ENCODE measurements at places on chromosomes 16 and 17.

DNA sequence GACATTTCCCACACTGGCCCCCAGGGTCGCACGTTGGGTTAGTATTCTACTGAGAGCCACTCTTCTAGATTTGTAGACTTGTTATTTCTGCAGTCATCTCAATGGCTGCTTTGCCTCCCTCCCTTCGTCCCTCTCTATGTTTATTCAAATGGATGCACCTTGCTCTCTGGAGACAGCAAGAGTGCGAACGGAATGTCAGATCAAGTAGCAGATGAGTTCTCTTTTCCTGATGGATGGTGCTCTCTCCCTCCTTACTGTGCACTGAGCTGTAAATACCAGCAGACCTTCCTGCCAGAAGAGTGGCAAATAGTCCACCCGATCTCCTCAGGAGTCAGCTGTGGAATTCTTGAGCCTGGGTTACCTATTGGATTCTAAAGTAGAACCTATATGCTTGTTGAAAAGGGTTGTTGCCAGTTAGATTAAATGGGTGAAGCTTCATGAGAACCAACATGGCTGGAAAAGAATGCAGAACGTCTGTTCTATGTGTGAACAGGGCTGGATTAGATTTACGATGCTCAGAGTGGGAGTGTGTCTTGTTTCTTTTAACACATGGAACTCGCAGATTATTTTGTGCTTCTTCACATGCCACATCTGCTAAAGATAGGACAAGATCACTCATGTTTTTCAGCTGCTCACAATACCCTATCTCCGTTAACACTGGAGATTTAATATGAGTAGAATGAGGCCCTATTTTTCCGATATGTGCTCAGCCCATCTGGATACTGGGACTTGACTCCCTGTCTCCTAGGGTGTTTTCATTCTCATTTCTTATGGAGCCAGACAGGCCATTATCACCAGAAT is 6.1 kb downstream of the GNAO1 start:
- DNase-seq = no peak

DNA sequence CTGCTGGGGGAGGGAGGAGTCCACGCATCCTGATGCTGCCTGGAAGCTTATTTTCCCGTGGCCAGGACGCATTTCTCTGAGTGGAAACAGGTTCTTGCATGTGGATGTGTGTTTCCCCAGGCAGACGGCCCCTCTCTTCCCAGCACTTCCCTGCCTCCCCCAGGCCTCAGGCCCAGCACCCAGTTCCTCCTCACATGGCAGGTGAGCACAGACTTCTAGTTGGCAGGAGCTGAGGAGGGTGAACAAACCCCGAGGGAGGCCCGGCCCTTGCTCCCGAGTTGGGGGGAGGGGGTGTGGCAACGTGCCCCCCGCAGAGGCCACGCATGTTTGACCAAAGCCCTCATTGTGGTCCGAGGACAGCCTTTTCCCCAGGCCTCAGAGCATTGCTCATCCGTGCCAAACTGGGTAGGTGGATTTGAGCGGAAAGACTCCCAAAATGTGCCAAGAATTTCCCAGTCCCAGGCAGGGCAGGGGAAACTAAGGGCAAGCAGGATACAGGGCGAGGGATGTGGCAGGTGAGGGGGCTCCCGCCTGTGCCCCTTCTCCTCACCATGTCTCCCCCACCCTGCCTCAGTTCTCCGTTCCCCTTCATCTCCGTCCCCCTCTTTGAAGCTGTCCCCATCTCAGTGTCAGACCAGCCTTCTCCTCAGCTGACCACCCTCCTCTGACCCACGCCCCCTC is 1.5 kb upstream of the SPEM1 start:
- DNase-seq = no peak

DNA sequence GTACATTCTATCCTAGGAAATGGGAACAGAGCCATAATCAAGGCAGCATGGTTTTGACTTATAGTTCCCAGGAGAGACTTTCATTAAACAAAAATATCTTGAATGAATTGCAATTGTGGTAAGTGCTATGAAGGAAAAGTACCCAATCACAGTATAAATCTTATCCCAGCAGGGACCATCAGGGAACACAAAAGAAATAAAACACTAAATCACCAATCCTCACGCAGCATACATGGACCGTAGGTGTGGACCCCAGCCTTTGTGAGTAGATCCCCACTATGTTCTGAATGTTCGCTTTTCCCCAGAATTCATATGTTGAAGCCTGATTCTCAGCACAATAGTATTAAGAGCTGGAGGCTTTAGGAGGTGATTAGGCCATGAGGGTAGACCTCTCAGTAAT is 925.0 kb upstream of the RBFOX1 start:
- DNase-seq = no peak

- peak; percentile 67 for DNase-seq
Measured at GRCh38 chr17:6639586-6640535, 650 bp downstream of the KIAA0753 start.
